Activated CD8-positive, alpha-beta memory T cell treated with anti-CD3 and anti-CD28 coated beads, Interleukin-2, amount 50 U/mL, for 48 hours (primary cell): ENCODE measurements at places on chromosomes 12 and 14.
A peak's percentile ranks its signal among the peaks of the same experiment; 100 is the strongest.

DNA sequence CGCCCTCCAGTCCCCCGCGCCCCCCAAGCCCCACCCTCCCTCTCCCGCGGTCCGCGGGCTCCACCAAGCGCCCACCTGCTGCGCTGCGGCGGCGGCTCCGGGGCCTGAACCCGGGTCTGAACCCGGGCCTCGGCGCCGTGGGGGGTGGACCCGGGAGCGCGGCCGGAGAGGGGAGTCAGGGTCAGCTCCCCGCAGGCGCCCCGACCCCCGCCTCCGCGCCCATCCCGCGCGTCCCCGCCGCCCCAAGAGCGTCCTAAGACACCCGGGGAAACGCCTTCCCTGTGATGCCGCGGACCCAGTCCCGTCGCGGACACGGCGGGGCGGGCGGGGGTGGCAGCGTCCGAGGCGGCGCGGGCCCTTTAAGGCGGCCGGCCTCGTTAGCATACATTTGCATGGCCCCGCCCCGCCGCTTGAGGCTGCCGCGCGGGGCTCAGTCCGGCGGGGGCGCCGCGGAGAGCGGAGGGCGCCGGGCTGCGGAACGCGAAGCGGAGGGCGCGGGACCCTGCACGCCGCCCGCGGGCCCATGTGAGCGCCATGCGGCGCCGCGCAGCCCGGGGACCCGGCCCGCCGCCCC is at the start of gene MMP17:
MMP17 (plus strand) TSS at position 433 of the 574 bp plus-strand sequence; CDS start at position 535, 102 bp downstream.
- DNase-seq, result peak; percentile 66

DNA sequence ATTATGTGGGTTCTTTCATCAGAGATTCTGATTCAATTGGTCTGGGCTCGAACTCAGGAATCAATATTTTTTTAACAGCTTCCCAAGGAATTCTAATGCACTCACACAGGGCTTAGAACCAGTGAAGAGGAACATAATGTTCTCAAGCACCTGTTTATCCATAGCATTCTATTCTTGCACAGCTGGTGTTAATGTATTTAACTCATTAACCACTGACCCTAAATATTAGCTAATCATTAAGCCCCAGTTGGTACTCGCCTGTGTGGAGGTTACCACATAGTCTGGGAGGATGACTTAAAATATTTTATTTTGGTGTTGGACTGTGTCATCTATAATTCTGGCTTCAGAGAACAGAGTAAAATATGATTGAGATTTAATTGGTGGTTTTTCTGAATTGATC is 45.3 kb downstream of the LRP6 start:
- no peak for DNase-seq

DNA sequence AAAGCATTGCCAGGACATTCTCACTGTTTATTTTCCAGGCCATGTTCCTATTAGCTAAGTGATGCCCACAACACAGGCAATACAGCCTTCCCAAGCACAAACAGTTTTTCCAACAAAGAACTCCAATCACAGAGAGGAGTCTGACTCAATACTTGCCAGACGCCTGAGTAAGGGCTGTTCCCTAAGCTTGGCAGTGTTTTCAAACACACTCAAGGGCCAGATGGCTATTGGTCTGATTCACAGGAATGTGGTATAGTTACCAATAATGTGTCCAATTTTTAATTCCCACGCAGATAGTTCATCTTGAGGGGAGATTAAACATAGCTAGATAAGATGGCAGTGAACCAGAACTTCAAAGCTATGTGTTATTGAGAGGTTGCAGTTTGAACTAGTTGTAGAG is 381.0 kb downstream of the SNAPC1 start:
- DNase-seq, result no peak

DNA sequence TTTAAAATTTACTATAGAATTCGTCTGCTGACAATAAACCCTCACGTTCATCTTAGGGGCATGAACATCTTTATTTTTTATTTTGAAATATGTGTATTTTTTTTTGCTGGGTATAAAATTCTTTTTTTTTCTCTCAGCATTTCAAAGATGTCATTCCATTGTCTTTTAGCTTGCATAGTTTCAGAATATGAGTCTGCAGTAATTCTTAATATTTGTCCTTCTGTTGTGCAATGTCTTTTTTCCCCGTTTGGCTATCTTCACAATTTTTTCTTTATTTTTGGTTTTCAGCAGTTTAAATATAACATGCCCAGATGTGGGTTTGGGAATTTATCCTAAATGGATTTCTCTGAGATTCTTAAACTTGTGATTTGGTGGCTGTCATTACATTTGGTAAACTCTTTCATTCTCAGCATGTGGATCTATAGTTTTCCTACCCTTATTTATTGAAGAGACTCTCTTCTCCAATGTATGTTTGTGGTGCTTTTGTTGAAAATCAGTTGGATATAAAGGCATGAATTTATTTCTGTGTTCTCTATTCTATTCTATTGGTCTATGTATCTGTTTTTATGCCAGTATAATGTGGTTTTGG is 37.8 kb upstream of the PLBD1 start:
- no peak for DNase-seq

- no peak for DNase-seq
These were observed 146.6 kb downstream of the ASCL4 start for GRCh38 chr12:107921062-107921461.

GRCh38 chr14:21123429-21123828 is 22.6 kb downstream of the TMEM253 start:
- no peak for DNase-seq

GRCh38 chr12:10364815-10365622 is 24.8 kb downstream of the KLRK1 start:
- DNase-seq, result peak; percentile 70

DNA sequence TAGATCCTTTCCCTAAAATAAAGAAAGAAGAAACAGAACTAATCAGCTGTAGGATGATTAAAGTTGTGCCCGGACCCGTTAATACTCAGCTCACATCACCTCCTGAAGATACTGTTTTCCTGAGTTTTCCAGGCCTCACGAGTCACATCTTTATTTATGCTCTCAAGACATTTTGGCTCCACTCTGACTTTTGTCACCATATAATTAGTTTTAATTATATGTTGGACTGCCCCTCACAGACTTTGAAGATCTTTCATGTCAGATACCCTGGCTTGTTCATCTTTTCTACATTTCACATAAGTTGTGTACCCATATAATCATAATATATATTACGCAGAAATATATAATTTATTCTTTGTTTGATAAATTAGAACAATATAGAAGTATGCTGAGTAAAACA is 87.4 kb downstream of the HCAR2 start:
- no peak for DNase-seq

GRCh38 chr12:104276273-104277131 is 27.0 kb upstream of the EID3 start:
- DNase-seq, result no peak

DNA sequence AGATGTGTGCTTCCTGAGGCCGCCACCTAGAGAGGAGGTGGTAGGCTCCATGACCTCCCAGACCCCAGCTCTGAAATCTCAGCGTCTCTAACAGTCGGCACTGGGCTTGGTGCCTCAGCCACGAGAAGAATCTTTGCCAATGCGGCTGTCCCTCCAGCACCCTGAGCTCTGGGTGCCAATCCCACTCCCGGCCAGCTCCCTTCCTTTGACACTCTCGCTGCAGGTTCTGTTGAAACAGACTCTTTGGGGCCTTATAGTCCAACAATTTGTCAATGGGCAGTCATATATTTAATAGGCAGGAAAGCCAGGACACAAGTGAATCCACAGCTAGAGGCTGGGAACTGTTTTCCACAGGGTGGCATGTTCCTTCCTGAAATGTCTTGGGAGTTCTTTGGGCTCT is 52.8 kb downstream of the PRMT8 start:
- DNase-seq, result no peak

- DNase-seq, result no peak
These were observed 57.4 kb downstream of the DAAM1 start for GRCh38 chr14:59245809-59246295.

DNA sequence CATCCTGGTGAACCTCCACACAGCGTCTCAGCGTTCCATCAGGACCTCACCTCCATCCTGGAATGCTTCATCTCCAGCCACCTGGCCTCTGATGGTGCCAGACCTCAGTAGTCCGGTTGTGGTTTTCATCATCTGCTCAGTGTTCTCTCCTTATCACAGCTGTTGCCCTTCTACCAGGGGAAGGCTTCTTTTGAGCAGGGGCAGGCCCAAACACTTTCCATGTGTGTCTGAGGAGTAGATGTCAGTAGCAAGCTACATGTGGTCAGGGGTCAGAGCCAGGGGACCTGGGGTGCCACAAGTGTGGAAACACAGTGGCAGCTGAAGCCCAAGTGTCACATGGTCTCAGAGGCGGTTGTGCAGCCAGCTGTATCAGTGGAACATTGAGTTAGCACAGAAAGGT is 30.2 kb upstream of the FGD4 start:
- no peak for DNase-seq

GRCh38 chr14:91968280-91968679 is 20.8 kb upstream of the FBLN5 start:
- DNase-seq, result no peak

- no peak for DNase-seq
These were observed 2.2 kb downstream of the L3HYPDH start for GRCh38 chr14:59481871-59482540.

GRCh38 chr12:109178532-109178931 is 62.1 kb downstream of the ACACB start:
- no peak for DNase-seq

DNA sequence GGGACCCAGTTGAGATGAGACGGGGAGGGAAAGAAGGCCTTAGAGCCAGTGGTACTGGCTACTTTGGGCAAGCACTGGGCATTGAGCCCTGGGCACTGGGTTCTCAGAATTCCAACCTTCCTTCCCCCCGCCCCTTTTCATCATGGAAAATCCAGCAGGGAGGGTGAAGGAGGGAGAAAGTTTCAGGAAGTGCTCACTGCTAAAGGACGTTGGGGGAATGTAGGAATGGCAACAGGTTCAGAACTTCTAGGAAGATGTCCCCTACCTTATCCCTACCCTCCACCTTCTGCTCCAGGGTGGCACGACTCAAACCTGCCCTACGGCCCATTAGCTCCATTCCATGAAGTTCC is 4.2 kb upstream of the TNS2 start:
- no peak for DNase-seq

- DNase-seq, result no peak
These were observed 143.2 kb downstream of the SYNE2 start for GRCh38 chr14:63996016-63996415.

- DNase-seq, result no peak
These were observed 1.1 kb downstream of the IGF1 start for GRCh38 chr12:102479099-102479885.

- no peak for DNase-seq
These were observed 71.4 kb upstream of the SRSF5 start for GRCh38 chr14:69695322-69696203.

GRCh38 chr12:75087654-75088053 is 122.0 kb downstream of the KCNC2 start:
- no peak for DNase-seq

- DNase-seq, result peak; percentile 72
These were observed 152.1 kb downstream of the ADGRD1 start for GRCh38 chr12:131105736-131106348.

GRCh38 chr14:23521785-23522640 is 29.6 kb downstream of the ZFHX2 start:
- no peak for DNase-seq

DNA sequence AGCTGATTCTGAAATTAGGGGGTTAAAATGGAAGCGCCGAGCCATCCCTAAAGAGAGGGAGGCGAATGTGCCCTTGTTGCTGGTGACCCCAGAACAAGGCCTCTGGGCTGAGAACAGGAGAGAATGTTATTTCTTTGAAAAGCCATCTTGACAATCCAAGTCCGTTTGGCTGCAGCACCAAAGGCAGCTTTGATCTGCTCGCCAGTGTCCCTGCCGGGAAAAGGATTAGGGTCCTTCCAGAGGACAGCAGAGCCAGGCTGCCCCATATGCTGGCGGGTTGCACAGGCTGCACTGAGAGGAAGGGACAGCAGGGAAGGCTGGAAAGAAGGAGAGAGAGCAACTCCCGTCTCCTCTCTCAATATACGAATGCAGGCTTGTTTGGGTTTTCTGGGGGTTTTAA is 141.7 kb downstream of the TMEM132C start:
- DNase-seq, result no peak

DNA sequence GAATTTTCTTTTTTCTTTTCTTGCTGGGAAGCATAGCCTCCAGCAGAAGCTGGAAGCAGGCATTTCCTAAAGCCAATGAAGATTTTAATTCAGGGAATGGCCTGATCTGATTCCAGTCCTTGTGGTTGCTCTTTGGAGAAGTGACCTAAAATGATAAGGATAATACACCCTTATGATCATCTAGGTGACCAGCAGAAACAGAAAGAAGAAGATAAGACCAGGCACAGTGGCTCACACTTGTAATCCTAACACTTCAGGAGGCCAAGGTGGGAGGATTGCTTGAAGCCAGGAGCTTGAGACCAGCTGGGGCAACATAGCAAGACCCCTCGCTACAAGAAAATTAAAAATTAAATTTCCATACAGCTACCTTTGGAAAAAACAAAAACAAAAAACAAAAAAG is 51.2 kb downstream of the EEA1 start:
- DNase-seq, result no peak

- no peak for DNase-seq
These were observed 7.9 kb downstream of the WDR89 start for GRCh38 chr14:63633801-63634200.

GRCh38 chr12:56804169-56804568 is 41.0 kb downstream of the HSD17B6 start:
- DNase-seq, result no peak

GRCh38 chr14:32078858-32079216 is 1.7 kb downstream of the ARHGAP5 start:
- no peak for DNase-seq

DNA sequence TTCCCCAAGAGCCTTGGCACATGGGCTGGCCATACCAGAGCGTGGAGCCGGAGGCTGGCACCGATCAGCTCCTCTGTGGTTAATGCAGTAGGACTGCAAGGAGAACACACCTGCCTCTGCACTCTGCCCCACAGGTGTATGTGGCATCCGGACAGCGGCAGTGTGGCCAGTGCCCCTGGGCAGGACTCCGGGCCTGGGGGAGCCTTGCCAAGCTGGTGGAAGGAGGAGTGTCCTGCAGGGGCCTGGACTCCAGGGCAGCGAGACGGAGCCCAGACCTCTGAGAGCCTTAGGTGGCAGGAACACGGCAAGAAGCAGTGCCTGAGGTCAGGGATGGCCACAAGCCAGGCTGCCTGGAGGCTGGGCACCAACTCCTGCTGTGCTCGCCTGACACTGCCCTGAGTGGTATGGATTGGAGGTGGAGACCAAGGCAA is 5.3 kb upstream of the BEGAIN start:
- no peak for DNase-seq

GRCh38 chr12:69440016-69440415 is 30.2 kb upstream of the FRS2 start:
- DNase-seq, result no peak

DNA sequence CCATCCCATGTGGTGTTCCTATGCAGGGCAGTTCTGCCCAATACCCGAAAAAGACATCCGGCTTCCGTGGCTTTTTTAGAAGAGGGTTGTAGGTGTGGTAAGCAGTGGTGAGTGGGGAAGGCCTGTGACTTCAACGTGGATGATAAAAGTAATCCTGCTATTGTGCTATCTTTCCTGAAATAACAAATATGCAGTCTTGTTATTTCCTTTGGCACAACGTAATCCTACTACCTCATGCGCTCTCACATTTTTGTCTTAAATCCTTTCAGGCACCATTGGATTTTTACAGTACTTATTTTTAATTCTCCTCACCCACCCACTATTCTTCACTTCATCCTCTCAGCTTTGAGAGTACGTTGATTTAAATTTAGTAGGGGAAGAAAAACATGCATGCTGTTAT is 96.8 kb downstream of the IPO8 start:
- DNase-seq, result no peak
